ENCODE measurements at places on chromosomes 1 and 21.

GRCh38 chr21:22743085-22743484 lies 1744.9 kb downstream of the NCAM2 start:
- H3K36me3 ChIP-seq = no peaks in the 10 kb centered on the region
- H3K4me1 ChIP-seq = no peaks in the 10 kb centered on the region
- no peak for DNase-seq
- H3K27me3 ChIP-seq = no peaks in the 10 kb centered on the region

DNA sequence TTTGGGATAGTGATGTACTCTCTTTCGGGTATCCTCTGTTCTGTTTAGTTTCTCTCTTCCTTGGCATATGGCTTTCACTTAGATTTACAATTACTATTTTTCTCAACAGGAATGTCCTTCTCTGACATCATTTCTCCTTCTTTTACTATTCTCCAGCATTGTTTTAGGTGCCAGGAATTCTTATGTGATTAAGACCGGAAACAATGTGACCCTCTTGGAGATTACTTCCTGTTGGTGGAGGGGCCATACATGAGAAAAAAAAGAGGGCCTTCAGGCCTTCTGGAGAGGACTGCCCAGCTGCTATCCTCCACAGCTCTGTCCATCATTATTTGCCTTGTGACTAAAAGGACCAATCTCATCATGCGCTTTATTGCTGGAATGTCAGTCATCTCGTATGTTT lies 50.4 kb upstream of the ADAMTS5 start:
- H3K4me3 ChIP-seq = no peak overlapping the region
- H3K36me3 ChIP-seq = no peaks in the 10 kb centered on the region

- H3K27me3 ChIP-seq = no peaks in the 10 kb centered on the region
- H3K4me1 ChIP-seq = peaks cover 27% of the 10 kb centered on the region
- H3K4me3 ChIP-seq = no peak overlapping the region
- no peak overlapping the region for H3K27ac ChIP-seq
- no peak for DNase-seq
- H3K36me3 ChIP-seq = no peaks in the 10 kb centered on the region
Observed at GRCh38 chr1:84849357-84849975, 43.5 kb downstream of the LPAR3 start.

DNA sequence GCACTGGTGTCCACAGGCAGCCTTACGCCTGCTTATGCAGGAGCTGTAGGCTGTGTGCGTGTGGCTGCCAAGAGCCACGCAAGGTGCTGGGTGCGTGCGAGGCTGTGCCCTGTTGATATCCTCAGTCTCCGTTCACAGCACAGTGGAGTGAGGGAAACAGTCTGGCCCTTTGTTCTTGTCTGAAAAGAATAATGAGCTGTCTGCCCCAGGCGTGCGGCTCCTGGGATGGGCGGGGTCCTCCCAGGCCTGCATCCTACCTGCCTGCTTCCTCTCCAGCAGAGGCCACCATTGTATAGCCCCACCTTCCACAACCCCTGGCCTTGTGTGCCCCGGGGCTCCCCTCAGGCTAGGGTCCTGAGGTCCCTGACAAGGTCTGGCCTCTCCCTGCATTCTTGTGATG lies 47.0 kb upstream of the KDM4A start:
- no peak for DNase-seq
- H3K36me3 ChIP-seq = no peaks in the 10 kb centered on the region
- no peak overlapping the region for H3K27ac ChIP-seq
- no peaks in the 10 kb centered on the region for H3K27me3 ChIP-seq
- no peak overlapping the region for H3K4me3 ChIP-seq

DNA sequence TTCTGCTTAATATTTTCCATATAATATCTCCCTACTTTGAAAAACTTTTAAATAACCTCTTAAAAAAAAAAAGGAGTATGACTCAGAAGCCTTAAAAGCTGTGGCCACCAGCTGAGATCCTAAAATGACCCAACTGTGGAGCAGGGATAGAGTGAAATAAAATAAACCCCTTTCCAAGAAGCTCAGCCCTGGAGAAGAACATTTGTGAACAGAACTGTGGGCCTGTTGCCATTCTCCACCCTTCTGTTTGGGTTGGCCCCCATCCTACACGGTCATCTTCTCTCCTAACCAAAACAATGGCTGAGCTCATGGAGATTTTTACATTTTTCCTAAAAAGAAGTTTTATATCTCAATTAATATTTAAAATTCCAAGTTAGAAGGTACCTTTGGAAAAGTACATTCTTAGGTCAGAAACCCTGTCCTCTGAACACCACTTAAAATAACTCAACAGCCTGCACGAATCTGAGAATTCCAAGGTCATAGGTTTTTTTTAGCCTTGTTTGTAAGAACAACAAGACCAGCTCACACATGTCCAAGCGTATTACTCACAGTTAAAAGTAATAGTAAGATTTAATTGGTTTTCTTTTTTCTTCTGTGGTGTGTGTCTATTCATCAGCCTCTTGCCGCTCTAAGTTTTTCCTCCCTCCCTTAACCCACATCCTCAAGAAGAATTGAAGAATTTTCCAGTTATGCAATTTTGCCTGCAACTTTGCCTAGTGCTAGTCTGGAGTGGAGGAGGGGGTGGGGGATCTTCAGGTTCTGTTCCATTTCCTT lies 107.7 kb upstream of the ERRFI1 start:
- no peaks in the 10 kb centered on the region for H3K36me3 ChIP-seq
- H3K4me1 ChIP-seq = no peaks in the 10 kb centered on the region
- H3K4me3 ChIP-seq = no peak overlapping the region
- no peaks in the 10 kb centered on the region for H3K27me3 ChIP-seq

GRCh38 chr21:45281411-45282282 lies 6.0 kb downstream of the POFUT2 start:
- H3K27ac ChIP-seq = no peak overlapping the region
- no peaks in the 10 kb centered on the region for H3K27me3 ChIP-seq
- H3K4me3 ChIP-seq = no peak overlapping the region
- peaks cover 36% of the 10 kb centered on the region for H3K36me3 ChIP-seq
- H3K4me1 ChIP-seq = peaks cover 4% of the 10 kb centered on the region

DNA sequence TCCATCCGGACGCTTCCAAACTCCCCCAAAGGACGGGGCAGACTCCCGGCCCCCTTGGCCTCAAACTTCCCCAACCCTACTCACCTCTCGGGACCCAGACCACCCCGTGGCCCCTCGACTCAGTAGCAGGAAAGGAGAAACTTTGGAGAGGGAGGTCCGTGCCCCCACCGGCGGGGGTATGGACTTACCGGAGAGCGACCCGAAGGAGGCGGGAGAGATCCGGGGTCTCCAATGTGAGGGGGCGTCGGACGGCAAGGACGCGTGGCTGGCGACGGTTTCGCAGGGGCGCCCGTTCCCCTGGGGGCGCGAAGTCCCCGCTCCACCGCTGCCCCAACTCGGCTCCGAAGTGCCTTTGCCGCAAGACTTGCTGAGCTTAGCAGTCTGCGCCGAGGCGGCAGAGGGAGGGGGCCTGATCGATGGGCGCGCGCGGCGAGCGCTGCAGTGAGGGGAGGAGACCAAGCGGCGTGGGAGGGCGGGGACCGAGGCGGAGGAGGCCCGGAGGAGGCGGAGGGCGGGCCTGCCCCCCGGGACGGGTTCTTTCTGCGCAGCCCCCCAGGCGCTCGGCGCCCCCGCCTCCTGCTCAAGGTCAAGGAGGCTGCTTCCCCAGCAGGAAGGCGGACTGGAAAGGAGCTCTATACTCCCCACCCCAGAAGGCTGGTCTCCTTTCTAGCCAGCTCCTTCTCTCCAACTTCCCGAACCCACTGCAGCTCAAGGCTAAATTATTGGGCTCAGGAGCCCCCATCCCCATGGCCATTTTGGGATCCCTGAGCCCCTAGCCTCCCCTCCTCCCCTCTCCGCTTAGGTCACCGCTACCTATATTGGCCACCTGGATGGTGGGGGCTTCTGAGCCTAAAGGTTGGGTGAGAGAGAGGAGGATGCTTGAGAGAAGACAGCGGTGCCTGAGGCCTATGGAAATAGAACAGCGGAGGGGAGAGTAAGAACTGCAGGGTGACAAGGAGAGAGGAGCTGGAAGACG lies at the start of gene SYT2:
Gene SYT2, minus strand, starts transcription at position 385 of the 976 bp plus-strand sequence. CDS start 104,682 bp downstream, outside the sequence.
- no peak within 1 kb of the TSS for H3K27ac ChIP-seq
- no peaks in the 10 kb centered on the region for H3K4me1 ChIP-seq
- no peak for DNase-seq
- no peaks in the 10 kb centered on the region for H3K36me3 ChIP-seq
- peaks cover 39% of the 10 kb centered on the region for H3K27me3 ChIP-seq

DNA sequence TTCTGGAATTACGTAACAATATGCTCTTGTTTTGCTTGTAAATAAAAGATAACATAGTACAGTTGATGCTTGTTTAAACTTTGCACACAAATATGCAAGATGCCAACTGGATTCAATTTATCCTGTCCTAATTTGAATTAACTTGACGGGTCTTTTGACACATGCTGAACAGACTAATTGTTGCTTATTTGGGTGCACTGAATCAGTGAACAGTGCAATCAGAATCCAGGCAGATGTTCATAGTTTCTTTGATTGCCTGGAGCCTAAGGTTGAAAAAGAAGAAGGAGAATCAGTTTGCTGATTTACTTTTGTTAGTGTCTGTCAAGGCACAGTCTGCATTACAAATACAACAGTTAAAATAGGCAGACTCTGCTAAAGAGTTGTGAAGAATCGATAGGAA lies 307.9 kb downstream of the COL11A1 start:
- no peak overlapping the region for H3K27ac ChIP-seq
- H3K27me3 ChIP-seq = no peaks in the 10 kb centered on the region
- H3K36me3 ChIP-seq = no peaks in the 10 kb centered on the region
- DNase-seq = no peak
- H3K4me1 ChIP-seq = no peaks in the 10 kb centered on the region

DNA sequence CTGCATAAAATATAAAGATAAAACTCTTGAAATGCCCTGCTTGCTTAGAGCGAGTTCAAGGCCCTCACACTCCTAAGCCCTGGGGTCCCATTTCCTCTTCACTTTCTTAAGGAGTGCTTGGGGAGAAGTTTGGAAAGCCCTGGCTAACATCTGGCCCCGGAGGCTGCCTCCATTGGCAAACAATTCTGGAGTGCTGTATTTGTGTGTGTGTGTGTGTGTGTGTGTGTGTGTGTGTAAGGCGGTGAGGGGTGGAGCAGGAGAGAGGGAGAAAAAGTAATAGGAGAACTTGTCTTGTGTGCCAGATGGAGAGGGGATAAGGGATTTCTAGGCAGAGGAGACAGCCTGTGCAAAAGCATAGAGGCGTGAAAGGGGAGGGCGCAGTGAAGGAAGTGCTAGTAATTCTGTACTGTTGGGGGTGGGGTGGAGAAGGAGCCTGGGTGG lies 578 bp upstream of the TRIM62 start:
- H3K36me3 ChIP-seq = no peaks in the 10 kb centered on the region
- H3K4me1 ChIP-seq = peaks cover 14% of the 10 kb centered on the region
- no peak overlapping the region for H3K27ac ChIP-seq
- H3K4me3 ChIP-seq = peak overlapping the region; percentile 83

DNA sequence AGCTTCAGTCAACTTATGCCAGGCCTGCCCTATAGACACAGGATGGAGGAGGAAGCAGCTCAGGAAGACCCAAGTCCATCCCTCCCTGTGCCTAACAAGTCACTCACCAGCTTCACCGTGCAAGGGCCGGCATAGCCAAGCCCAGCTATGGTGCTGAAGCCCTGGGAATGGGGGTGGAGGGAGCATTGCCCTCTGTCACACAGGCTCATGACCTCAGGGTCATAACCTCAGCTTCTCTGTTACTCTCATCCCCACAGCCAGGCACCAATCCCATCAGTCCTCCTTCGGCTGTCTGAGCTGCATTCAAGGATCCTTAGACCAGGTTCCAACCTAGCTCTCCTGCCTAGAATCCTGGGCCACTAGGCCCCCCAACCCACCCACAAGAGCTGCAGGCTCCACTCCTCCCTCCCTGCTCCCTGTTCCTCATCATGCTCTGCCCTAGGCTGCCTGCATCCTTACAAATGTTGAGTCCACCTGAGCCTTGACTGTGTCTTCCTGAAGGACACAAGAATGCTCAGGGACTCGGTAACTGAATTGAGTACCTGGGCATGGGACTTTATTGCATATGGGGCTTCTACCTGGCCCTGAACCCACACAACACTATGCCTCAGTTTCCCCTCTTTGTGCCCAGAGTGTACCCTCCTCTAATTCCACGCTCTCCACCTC lies 1.7 kb downstream of the CD244 start:
- H3K27me3 ChIP-seq = no peaks in the 10 kb centered on the region
- H3K4me1 ChIP-seq = peaks cover 21% of the 10 kb centered on the region
- DNase-seq = no peak

DNA sequence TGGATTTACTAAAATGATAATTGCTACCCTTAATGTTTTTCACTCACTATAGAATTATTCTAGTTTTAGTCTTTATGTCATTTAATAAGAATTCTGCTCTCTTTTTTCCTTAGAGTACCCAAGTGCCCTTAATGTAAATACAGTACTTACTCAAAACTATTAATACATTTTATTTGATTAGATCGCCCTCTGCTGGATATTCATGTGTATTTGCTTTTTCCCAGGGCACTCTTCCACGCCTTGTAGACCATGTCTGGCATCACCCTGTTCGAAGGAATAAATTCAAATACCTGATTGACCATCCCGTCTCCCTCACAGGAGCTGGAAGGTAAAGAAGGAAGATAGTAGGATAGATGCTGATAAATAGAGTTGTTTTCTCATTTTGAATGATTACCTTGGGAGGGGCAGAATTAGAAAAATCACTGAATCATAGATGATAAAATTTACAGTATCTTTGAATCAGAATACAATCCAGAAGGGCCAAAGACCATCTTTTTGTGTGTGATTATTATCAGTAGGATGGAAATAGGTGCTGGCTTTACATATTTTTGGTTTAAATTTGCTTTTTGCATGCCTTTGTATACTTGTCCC lies 4.1 kb downstream of the AXDND1 start:
- H3K36me3 ChIP-seq = no peaks in the 10 kb centered on the region
- peaks cover 12% of the 10 kb centered on the region for H3K4me1 ChIP-seq
- H3K27ac ChIP-seq = no peak overlapping the region
- no peaks in the 10 kb centered on the region for H3K27me3 ChIP-seq
- no peak for DNase-seq

GRCh38 chr1:203126151-203126865 lies 1.2 kb upstream of the ADORA1 start:
- no peaks in the 10 kb centered on the region for H3K36me3 ChIP-seq
- H3K27me3 ChIP-seq = peaks cover 11% of the 10 kb centered on the region
- no peaks in the 10 kb centered on the region for H3K4me1 ChIP-seq

GRCh38 chr1:214318956-214319736 lies 38.2 kb downstream of the SMYD2 start:
- no peaks in the 10 kb centered on the region for H3K27me3 ChIP-seq
- DNase-seq = no peak
- H3K4me1 ChIP-seq = no peaks in the 10 kb centered on the region
- H3K4me3 ChIP-seq = no peak overlapping the region
- H3K36me3 ChIP-seq = peaks cover 20% of the 10 kb centered on the region
- no peak overlapping the region for H3K27ac ChIP-seq

DNA sequence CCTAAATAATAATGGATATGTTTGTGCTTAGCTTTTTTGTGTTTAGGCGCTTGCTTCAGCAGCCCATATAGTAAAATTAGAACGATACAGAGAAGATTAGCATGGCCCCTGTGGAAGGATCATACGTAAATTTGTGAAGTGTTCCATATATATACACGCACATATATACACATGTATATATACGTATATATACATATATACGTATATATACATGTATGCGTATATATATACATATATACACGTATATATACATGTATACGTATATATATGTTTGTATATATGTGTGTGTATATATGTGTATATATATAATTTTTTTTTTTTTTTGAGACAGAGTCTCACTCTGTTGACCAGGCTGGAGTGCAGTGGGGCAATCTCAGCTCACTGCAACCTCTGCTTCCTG lies 17.4 kb downstream of the SNX27 start:
- DNase-seq = no peak
- no peak overlapping the region for H3K27ac ChIP-seq
- no peak overlapping the region for H3K4me3 ChIP-seq

- no peak overlapping the region for H3K4me3 ChIP-seq
- H3K4me1 ChIP-seq = no peaks in the 10 kb centered on the region
- no peak for DNase-seq
- peaks cover 5% of the 10 kb centered on the region for H3K36me3 ChIP-seq
Observed at GRCh38 chr21:42565206-42565810, 51.7 kb downstream of the SLC37A1 start.

All from CD8-positive, alpha-beta memory T cell (primary cell).